ENCODE measurements at places on chromosomes 7 and 10.

GRCh38 chr7:4361774-4362173, 320.3 kb upstream of the FOXK1 start:
- no peak for DNase-seq

DNA sequence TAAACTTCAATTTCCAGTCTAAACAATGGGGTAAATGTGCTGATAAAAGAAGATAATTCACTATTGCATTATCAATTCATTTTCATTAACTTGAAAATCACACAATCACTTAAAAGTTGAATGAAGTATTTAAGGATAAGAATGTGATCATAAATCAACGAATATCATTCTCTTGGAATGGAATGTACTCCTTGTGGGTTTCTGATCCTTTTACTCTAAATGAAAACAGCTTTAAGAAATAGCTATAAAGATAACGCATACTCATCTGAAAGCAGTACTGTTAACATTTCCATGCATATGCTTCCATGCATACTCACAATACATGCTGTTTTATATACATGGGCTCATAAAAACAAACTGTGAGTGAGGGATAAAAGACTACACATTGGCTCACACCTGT, 108.8 kb downstream of the ATE1 start:
- DNase-seq: peak; percentile 70

DNA sequence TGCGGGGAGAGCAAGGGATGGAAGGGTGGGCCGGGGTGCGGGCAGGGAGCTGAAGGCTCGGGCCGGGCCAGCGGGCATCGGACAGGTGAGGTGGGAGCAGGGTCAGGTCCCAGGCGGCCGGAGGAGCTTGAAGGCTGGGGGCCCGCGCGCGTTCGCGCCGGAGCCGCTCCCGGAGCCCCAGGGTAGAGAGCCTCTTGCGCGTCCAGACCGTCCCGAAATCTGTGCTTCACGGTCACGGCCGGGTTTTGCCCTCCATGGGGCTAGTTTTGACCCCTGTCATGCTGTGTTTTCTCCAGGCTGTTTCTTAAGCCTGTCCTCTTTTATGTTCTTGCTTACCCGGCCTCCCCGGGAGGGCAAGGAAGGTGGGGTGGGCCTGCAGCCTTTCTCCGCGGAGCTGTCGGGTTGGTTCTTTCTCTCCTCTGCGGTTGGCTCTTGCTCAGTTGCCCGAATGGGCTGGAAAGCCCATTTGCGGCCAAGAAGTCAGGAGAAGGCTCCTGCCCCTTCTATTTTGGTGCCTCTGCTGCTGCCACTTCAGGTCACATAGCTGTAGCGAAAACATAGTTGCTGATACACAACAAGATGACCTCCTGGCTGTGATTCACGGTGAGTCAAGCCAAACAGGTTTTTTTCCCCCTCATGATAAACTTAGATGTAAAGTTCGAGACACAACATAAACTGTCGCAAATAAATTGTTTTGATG, 650 bp downstream of the UBE2D1 start:
- peak; percentile 6 for DNase-seq

- no peak for DNase-seq
Measured at GRCh38 chr10:132293201-132293812, 14.4 kb downstream of the STK32C start.

DNA sequence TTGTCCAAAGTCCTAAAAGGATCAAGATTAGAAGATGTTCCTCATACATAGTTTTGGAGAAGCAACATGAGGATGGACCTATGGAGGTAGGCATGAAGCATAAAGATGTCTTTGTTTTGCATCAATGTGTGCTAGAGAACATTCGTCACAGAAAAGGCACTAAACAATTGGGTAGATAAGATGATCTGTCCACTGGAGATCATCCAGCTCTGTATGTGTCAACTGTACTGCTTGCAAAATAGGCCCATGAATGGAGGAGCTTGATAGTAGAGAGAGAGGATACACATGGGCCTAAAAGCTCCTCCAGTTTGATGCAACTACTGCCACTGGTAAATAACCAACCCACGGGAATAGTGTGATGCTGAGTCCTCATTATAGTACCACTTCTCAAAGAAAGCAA, 286.4 kb upstream of the HGF start:
- DNase-seq: no peak

DNA sequence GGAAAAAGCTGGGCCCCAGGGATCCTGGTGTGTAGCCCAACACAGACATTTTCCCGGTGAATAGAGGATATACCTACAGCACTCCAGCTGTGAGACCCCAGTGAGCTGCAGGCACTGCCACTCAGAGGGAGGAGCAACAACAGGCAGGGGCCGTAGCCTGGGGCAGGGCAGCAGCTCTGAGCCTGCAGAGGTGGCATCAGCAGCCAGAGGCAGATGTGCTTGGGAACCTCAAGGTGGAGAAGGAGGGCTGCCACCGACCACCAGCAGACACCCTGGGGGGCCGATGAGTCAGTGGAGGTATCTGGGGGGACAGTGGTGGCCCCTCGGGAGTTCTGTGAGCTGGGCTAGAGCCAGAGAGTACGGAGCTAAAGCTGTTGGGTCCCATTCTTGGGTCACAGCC, 110.2 kb upstream of the GDF10 start:
- DNase-seq: no peak

DNA sequence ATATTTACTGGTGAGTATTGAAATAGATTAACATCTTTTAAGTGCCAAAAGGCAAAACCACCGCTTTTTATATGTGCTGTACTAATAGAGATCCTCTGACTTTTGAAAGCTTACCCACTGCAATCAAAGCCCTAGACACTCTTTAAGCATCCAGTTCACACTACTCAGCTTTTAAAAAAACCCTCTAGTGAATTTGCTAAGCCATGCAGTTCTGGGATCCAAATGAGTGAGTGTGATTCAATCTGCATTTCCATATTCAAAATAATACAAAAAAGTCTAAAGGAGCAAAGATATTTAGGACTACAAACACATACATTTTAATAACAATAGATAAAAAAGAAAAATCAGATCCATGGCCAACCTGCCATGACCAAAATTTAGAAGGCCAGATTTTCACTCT, 288.2 kb downstream of the MAGI2 start:
- no peak for DNase-seq

GRCh38 chr7:24365606-24366005, 81.6 kb downstream of the NPY start:
- DNase-seq: no peak

- DNase-seq: no peak
Measured at GRCh38 chr7:132465516-132465915, 110.8 kb downstream of the PLXNA4 start.

GRCh38 chr10:70898687-70899086, 10.3 kb upstream of the PCBD1 start:
- no peak for DNase-seq

Measured in fibroblast of upper back skin (primary cell).